ENCODE measurements at places on chromosomes 4 and X. TPM values are rescaled to one million over a fixed set of nuclear protein-coding genes. Genes with fewer than 3 reads are reported as not detected.

DNA sequence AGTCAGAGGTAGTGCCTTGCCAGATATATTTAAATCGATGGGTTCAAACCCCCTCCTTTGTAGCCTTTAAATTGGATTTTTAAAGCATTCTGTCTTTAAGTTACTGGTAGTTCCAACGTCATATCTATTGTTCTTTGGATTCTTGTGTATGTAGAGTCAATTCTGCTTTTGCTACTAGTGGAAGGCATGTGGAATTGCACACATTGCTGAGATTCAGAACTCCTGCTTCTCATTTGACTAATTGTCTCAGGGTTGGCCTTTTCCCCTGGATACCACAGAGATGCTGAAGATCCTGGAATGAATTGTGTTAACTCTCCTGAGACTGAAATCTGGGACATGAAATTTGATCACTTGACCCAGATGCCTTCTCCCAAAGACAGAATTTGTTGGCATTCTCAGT, 328.3 kb upstream of the RPS6KA3 start:
- DNase-seq, result no peak

DNA sequence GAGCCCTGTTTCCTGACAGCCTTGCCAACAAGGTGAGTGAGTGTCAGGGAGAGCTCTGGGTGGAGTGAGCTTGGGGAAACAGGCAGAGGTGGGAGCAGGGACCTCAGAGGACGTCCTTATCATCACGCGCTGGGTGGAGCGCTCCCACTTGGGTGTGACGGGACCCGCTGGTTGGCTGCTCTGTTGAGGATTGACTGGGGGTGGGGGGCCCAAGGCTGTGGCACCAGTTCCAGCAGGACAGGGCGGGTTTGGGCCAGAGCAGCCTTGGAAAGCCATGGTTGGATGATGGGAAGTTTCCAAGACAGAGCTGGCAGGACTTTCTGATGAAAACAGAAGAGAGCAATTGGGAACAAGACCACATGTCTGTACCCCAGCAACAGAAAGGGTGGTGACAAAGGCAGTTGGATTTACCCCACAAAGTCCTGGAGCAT, 3.0 kb upstream of the PCGF3 start:
- no peak for DNase-seq

- no peak for DNase-seq
These were observed 22.3 kb downstream of the APLN start for GRCh38 chrX:129632443-129632842.

GRCh38 chr4:123892368-123892976, 495.9 kb downstream of the SPRY1 start:
- no peak for DNase-seq

DNA sequence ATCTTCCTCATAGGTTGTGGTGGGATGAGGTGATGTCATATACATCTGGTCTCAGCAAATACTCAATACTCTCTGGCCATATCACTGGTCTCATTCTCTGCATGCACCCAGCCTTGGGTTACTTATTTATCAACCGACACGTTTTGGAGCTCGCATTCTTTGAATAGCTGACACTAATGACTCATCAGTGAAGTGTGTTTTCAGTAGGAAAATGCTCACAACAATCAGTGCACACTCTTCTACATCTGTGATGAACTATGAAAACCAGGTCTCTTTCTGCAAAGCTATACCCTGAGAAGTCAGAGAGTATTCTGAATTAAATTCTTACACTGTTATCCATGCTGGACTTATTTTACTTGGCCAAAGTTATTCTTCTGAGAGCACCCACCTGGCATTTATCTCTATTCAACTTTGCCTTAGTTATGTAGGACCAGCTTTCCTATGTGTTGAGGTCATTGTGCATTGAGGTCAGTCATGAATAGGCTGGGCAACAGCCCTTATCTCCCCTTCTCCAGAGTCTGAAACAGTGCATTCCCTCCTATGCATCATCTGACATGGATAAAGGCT, 58.7 kb upstream of the DHX15 start:
- peak; percentile 16 for DNase-seq

GRCh38 chr4:177236886-177237285, 72.8 kb upstream of the NEIL3 start:
- no peak for DNase-seq

DNA sequence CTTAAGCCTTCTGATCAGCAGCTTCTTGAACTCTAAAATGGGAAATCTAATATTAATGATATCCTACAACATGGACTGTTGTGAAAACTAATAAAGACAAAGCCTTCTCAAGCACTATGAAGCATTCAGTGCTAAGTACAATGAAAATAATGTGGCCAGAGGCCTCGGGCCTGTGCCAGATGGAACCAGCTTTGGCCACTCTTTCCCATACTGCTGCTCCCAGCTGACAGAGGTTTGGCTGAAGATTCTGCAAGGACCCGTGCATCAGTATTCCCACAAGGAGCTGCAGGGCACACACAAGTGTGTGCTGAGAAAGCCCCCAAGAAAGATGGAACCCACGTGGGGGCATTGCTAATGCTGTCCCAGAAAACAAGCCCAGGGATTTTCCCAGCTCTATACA, 60.5 kb upstream of the RPL34 start:
- DNase-seq, result no peak

- DNase-seq, result peak; percentile 66
These were observed 577.4 kb upstream of the INTU start for GRCh38 chr4:127055357-127055756.

DNA sequence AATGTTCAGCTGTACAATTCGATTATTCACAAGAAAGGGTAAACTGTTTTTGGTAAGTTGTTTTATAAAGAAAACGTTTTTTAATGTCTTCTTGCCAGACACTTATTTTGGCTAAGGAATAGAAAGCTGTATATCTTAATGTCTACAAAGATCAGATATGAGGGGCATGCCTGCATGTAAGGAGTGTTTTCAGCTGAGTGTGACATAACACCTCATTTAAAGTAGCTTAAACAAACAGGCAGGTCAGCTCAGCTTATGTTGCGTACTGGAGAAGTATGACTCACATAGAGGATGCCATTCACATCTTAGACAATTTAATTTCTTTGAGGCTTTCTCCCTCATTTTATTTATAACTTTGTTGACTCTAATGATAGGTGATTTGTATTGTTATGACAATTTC, 30.4 kb downstream of the LAMTOR3 start:
- no peak for DNase-seq

DNA sequence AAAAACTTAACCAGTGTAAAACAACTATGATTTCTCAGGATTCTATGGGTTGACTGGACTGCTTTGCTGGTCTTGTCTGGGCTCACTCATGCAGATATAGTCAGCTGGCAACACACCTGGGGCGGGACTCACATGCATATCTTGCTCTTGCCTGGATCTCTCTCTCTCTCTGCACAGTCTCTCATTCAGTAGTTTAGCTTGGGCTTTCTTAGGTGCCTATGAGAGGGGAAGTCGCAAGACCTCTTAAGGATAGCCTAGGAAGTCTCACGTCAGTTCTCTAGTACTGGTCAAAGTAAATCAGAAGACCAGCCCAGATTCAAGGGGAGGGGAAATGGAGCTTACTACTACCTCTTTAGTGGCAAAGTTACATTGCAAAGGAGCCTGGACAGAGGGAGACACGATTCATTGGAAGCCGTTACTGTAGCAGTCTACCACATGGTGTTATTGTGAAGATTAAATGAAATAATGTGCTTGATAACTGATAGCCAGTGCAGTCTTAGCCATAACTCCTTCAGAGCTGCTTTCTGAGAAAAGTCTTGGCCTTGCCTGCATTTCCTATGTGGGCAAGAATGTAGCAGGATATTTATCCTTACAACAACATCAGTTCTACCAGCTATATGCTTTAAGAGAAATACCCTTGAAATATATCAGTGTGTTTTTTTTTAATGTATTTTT, 2.1 kb downstream of the COPS4 start:
- DNase-seq, result no peak

DNA sequence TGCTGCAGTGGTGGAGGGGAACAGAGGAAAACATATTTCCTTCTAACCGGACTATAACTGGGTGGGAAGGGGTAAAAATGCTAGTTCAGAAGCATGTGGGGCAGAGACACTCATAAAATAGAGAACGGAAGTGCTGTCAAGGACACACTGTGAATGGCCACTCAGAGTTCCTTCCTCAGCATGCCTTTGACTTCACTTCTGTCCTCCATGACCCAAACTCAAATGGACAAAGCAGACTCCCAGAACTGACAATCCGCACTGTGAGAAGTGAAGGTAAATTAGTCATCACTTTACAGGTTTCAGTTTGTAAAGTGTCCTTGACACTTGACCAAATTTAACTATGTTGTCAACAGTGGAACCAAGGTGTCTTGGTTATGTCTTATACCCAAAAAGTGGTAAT, 30.2 kb upstream of the ELF2 start:
- no peak for DNase-seq

GRCh38 chrX:103780336-103781061, 3.9 kb downstream of the PLP1 start:
- DNase-seq, result no peak

- DNase-seq, result no peak
These were observed 48.1 kb upstream of the ARHGEF6 start for GRCh38 chrX:136828830-136829229.

DNA sequence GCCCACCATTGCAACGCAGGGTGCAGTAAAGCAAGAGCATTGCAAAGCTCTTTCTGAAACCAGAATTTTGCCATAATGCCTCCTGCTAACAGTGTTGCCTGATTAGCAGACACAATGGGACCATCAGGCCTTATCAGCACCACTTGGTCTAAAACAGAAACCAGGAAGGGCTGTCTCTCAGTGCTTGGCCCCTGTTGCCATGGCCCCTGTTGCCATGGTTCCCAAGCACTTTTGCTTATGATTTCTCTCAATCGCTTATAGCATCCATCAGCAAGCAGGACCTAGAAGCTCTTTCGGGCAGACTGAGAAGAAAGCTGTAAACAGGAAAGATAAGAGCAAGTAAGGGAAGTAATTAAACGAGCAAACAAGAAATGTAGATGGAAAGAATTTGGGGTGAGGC, 36.8 kb downstream of the RTL5 start:
- no peak for DNase-seq

DNA sequence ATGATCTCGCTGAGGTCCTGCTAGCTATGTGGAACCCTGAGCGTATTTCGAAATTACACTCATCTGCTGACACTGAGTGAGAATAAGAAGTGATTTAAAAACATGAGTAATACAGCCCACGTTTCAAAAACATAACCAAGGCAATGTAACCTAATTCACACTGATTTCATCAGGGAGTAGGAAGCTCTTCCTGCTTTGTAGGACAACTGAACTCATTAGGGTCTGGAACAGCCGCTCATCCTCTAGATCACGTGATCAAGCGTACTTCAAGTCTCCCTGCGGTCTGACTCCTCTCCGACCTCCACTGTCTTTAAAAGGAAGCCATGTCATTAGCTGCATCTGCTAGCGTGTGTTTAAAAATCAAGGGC, 138.0 kb downstream of the NSUN7 start:
- no peak for DNase-seq

DNA sequence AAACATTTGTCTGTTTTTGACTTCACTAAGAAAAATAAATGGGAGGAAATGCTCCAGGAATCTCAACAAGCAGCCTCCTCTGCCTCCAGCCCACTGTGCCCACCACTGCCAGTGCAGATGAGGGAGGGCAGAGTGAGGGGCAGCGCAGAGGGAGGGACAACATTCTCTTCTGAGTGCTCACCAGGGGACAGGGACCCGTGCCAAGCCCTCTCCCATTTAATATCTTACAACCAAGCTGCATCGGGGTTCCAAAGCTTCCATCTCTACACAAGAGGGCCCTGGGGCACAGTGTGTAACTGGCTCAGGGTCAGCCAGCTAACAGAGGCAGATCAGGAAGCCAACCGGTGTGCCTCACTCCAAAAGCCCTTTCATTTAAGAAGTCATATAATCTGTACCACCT, 120.4 kb downstream of the NSUN7 start:
- DNase-seq, result peak; percentile 9

- no peak for DNase-seq
These were observed 90.6 kb upstream of the MAB21L2 start for GRCh38 chr4:150491132-150492049.

DNA sequence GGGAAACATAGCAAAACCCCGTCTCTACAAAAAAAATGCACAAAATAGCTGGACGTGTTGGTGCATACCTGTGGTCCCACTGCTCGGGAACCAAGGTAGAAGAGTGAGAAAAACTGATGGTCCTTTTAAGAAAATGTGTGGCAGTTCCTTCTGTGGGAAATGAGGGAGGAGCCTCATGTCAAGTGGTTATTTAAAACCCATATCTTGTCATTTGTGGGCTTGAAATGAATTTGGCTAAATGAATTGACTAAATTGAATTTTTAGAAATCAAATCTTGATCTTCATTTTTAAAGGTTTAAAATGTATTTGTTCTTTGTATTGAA, 16.2 kb upstream of the LAMP2 start:
- DNase-seq, result no peak

- DNase-seq, result no peak
These were observed 188.0 kb downstream of the SLC4A4 start for GRCh38 chr4:71526637-71527406.

DNA sequence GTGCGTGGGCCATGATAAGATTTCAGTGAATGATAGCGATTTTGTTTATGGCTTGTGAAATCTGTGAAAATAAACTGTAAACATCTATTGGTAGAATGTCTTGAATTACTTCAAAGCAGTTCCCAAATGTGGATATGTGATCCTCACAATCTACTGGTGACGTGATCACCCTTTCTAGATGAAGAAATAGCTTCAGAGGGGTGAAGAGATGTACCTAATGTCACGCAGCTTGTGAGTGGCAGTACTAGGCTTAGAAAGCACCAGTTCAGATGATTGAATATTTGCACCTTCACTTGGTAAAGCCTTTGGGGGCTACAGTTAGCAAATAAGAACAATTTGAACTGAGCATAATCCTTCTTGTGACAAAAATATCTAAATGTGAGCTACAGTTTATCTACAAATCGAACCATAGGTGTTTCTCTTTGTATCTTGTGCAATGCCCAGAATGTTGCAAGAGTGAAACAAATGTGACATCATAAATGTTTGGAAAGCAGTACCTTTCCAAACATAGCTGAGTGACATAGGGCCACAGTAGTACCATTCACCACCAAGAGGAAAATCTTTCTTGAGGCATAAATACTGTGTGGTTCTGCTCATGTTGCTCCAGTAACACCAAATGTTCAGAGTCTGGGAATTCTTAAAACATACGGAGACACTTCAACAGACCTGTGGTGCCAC, 14.2 kb downstream of the PAK3 start:
- DNase-seq, result no peak

- DNase-seq, result no peak
These were observed 11.2 kb upstream of the GRIA3 start for GRCh38 chrX:123172869-123173268.

Gene ARHGAP36
- total RNA-seq, result not detected

Gene STOX2
- 1.8 TPM for total RNA-seq

Gene ADH6
- not detected for total RNA-seq

Gene SRPK3
- not detected for total RNA-seq

Gene PHKA1
- total RNA-seq, result 1.6 TPM

Gene FGFBP2
- not detected for total RNA-seq

Gene TRIM75
- not detected for total RNA-seq

Gene AGTR2
- total RNA-seq, result not detected

Gene ANXA10
- not detected for total RNA-seq

Gene TNMD
- total RNA-seq, result not detected

Gene ACE2
- total RNA-seq, result not detected

Gene SULT1B1
- total RNA-seq, result not detected

Gene FAM184B
- total RNA-seq, result 0.10 TPM

Gene GAGE12G
- not detected for total RNA-seq

Gene SOX3
- not detected for total RNA-seq

Measured in MG63 (cell line).